ENCODE measurements at places on chromosomes 11 and 22.

GRCh38 chr11:122663764-122664163 lies 8.2 kb downstream of the UBASH3B start:
- no peak for DNase-seq

DNA sequence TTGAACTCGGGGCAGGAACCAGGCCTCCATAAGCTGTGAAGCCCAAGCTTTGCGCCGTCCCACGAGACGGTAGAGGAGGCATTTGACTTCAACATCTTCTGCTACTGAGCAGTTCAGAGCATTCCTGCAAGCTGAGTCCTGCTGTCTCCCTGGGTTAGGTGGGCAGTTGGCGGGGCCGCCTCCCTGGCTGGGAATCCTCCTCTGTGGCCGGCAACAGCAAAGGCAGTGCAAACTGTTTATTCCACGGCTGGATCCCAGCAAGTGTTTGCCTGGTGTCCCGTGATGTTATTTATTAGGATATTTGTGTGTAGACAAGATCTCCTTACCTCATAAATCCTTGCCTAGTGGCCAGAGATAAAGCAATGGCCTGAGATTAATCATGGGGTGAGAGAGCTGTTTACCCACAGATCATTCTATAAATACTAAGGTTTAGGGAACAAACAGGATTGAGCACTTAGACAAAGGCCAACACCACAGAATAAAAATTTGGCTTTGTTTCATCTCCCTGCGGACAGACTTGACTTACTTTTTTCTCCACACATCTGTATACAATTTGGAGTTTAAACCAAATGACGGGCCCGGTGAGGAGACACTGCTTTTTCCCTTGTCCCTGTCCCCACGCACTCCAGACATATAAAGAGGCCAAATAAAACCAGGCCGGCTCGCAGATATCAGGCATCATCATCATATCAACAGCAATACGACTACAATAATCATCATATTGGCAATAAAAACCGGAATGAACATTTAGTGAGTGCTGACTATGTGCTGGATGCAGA lies 63.4 kb downstream of the NAT10 start:
- no peak for DNase-seq

DNA sequence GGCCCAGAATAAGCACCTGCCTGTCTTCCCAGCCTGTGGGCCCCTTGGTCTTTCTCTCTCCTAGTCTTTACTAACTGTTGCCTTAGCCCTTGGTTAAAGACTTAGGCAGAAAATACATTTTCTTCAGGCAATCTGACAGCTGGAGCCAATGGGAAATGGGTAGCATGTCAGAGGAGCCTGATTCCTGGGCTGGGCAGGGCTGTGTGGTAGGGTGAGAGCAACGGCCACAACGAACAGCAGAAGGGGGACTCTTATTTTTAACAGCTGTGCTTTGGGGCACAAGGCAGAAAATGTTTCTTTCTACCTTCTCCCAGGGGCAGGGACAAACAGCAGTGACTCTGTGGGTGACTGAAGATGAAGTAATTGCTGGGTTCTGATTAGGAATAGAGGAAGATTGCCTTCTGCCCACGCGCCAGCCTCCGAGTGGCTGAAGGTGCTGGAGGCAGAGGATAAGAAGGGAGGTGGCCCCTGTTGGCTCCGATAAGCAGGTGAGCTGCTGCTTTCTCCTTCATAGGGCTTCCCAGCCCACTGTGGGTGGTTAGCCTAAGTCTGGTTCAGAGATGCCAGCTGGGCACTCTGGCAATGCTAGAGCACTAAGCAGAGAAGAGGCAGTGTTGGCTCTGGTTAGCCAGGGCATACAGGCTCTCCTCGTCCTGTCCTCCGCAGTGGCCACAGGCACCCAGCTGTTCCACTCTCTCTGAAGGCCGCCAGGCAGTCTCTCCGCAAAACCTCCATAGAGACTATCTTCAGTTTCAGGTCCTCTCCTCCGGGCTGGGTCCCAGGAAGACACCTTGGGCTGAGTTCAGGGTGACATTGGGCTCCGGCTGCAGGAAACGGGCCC lies 1.5 kb downstream of the YPEL4 start:
- no peak for DNase-seq

- DNase-seq: no peak
These were observed 5.4 kb upstream of the FTH1 start for GRCh38 chr11:61972672-61973475.

DNA sequence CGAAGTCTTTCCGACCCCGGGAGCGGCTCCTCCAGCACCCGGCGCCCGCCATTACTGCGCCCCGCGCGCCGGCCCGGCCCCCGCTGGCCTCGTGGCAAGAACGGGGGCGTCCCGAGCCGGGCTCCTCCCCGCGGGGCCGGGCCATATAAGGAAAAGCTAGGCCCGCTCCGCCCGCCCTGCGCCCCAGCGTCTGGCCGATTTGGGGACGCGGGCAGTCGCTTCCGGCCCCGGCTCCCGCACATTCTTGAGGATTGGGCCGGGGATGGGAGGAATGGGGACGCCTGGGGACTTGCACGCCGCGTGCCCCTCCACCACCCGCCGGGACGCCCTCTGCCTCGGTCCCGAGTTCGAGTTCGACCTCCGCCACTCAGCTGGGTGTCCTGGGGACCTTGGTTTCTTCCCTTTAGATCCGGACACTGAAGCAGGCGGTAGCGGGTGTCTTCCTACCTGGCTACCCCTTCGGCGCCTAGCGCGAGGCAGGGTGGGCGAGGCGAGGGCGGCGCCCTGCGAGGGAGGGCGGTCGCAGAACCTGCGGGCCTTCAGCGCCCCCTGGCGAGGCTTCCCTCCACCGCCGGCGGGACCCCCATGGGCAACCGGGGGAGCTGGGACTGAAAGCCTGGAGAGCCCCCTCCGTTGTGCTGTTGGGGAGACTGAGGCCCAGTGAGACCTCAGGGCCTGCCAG lies 3.8 kb downstream of the SMTN start:
- DNase-seq: peak; percentile 75

DNA sequence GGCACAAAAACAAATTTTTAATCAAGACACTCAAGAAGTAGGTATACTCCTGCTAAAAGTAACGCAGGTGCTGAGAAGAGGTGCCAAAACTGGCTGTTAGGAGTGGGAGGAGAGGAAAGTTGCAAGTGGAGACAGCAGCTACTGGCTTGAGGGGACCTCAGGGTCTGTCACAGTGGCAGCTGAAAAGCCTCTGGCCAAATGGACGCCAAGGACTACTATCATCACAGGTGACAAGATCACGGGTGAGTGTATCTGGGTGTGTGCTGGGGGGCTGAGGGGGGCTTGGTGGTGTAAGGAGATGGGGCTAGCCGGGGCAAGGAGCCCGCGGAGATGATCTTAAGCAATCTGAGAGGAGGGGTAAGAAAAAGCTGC lies 687 bp downstream of the ZNF202 start:
- no peak for DNase-seq

GRCh38 chr11:44014968-44015623 lies 32.7 kb upstream of the ACCSL start:
- DNase-seq: no peak

GRCh38 chr11:126135235-126136176 lies 72.8 kb upstream of the CDON start:
- no peak for DNase-seq

DNA sequence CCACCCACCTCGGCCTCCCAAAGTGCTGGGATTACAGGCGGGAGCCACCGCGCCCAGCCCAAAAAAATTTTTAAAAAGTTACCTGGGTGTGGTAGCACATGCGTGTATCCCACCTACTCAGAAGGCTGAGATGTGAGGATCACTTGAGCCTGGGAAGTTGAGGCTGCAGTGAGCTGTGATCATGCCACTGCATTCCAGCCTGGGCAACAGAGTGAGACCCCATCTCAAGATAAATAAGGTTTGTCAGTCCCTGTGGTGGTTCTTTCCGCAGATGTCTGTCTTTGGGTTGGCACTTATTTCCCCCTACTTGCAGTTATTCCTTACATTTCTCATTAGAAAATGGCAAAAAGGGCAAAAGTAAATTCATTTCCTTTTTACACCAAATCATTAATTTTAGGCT lies 8.0 kb downstream of the MARK2 start:
- DNase-seq: no peak

DNA sequence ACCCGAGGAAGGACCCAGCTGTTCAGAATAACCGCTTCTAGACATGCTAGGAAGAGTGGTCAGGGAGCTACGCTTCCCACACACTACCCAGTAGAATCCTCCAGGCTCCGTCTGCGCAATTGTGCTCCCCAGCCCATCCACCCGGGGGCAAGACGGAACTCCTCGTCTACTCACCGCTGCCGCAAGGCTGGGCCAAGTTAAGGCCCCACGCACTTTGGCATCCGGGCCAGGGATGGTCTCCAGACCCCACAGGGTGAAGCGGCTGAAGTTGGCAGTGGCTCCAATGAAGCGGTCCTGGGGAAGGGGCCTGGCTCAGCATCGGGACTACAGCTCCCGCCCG lies 757 bp downstream of the RNASEH2C start:
- no peak for DNase-seq

DNA sequence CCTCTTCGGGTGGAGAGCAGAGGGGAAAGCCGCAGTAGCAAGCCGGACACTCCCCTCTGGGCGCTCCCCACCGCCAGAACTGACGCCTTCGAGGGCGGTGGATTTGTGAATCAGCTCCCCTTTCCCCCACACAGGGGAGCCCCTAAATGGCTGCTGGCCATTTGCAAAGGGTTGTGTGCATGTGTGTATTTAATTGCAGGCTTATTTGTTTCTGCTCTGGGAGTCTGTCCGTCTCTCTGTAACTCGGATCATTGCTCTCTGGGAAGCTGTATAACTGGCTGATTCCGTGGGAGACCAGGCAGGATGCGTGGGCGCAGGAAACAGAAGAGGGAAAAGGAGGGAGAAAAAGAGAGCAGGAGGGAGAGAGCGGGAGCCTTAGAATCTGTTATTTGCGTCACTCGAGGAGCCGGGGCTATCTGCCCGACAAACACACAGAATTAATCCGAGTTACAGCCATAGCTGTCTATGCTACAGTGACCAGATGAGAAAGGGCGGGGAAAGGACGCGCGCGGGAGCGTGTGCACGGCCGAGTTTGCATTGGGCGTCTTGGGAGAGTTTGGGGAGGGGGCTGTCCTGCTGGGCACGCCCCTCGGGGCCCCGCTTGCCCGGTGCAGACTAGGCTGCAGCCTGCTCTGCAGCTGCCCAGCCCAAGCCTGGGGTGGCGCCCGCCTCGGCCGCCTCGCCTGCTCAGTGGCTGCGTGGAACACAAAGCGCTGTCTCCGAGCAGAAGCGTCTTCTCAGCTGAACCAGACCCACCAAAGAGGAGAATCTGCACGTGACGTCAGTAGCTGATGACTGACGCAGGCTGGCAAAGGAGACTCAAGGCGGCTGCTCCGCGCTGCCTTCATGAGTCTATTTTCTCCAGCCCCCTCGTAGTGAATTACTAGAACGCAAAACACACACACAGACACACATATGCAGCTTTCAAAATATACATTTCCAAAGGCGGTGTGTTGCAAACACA lies 105.3 kb upstream of the HSD17B12 start:
- peak; percentile 32 for DNase-seq

GRCh38 chr11:128713595-128713994 lies 19.7 kb downstream of the FLI1 start:
- no peak for DNase-seq

GRCh38 chr22:50396751-50397370 lies 53.7 kb downstream of the PPP6R2 start:
- DNase-seq: no peak

DNA sequence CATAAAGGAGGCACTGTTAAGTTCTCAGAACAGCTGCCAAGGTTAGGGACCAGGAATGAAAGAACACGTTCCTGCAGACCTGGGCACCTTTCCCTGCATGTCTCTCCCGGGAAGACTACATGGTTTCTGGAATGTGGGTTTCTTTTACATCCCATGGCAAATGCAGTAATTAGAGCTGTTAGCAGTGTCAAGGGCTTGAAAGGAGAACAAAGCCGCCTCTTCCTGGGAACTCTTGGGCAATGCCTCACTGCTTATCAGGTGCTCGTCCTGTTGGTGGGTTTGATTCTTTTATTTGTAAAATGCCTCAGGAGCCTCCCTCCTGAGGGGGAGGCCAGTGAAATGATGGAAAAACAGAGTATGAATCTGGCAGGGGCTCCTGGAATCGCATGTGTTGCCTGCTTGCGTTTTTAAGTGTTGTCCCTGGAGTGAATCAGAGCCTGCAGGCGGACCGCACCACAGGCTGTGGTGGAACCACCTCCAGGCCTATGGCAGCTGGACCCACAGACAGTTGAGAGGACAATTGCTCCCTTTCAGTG lies 723 bp upstream of the C22orf31 start:
- no peak for DNase-seq

DNA sequence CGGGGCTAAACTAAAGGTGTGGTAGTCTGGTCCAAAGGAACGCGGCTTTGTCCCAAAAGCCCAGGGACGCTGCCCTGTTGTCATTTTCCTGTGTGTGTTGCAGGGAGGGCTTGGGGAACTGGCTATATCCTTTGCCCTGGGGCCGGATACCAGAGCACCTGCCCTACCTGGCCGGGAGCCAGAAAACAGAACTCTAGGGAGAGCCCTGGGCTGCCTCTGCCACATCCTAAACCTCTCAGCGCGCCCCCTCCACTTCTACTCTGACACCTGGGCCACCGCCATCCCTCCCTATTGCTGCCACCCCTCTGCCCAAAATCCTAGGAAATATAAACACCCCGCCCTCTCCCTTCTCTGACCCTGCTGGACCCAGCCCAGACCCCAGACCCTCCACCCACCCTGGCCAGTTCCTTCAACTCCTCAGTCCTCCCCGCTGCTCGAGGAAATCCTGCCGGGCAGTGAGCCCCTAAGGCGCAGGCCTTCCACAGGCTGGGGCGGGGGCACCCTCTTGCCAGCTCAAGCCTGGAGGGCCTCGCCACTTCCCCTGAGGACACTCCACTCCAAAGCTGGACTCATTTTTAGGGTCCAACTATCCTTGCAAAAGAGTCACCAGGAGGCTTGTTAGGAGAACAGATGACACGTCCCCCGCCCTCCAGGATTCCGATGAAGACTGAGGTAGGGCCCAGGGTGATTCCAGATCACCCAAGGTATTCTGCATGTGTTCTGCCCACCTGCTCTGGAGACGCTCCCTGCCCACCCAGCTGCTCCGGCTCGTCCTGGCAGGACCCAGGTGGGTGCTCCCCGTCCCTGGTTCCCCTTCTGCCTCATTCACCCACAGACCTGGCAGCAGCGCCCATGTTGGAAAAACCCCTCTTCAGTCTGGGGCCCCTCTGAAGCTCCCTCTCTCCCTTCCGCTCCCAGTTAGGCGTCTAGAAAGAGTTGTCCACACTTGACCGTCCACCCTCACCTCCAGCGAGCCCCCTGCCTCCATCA lies 12.2 kb downstream of the KCTD17 start:
- DNase-seq: no peak

- DNase-seq: no peak
These were observed 134.3 kb downstream of the ELP4 start for GRCh38 chr11:31643857-31644256.

GRCh38 chr11:8281266-8281665 lies 17.6 kb upstream of the LMO1 start:
- DNase-seq: no peak

- no peak for DNase-seq
These were observed 103.5 kb downstream of the ARHGAP8 start for GRCh38 chr22:44855855-44856254.

DNA sequence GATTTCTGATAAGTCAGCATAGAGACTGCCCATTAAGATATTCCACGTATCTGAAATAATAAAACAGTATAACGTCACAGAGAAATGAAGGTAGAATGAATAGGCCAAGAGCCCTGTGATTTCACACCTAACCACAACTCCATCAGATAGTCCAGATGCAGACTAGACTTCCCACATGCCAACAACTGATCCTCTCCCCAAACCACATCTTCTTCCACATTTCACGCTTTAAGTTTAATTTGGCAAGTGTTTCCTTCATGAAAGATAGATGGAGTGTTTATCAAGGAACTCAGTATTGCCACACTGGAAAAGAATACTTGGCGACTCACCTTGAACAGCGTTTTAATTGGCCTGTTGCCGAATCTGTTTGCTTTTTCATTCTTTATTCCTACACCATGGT lies 81.5 kb downstream of the MUC15 start:
- DNase-seq: no peak

- no peak for DNase-seq
These were observed 106.3 kb downstream of the MPPED2 start for GRCh38 chr11:30479899-30480298.
